Vagina (tissue), 2 donors: ENCODE measurements at places on chromosomes 11 and 22.

GRCh38 chr11:60925868-60926267, 1.6 kb downstream of the TMEM132A start:
- no peak for DNase-seq

GRCh38 chr11:134463716-134464115, 51.7 kb upstream of the B3GAT1 start:
- DNase-seq, result no peak

DNA sequence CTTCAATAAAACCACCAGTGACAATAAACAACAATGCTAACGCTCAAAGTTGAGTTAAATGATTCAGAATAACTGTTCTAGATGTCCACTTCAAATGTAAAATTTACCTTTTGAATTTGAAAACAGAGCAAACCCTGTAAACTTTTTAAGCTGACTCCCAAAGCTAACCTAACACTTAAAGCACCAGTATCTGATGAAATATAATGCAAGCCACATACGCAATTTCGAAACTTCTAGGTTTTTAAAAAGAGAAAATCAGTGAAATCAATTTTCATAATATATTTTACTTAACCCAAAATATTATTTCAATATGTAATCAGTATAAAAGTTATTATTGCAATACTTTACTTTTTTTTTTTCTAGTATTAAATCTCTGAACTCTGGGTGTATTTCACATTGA, 71.3 kb downstream of the PLEKHA7 start:
- DNase-seq, result no peak

- DNase-seq, result no peak
Observed at GRCh38 chr11:61587951-61588727, 7.3 kb upstream of the SYT7 start.

GRCh38 chr11:11572386-11572785, 49.4 kb downstream of the GALNT18 start:
- no peak for DNase-seq

GRCh38 chr11:70468256-70469195, 70.2 kb downstream of the CTTN start:
- DNase-seq, result no peak

- no peak for DNase-seq
Observed at GRCh38 chr11:134050541-134051383, 18.1 kb upstream of the JAM3 start.

- no peak for DNase-seq
Observed at GRCh38 chr11:104704888-104705287, 193.4 kb downstream of the CASP12 start.

DNA sequence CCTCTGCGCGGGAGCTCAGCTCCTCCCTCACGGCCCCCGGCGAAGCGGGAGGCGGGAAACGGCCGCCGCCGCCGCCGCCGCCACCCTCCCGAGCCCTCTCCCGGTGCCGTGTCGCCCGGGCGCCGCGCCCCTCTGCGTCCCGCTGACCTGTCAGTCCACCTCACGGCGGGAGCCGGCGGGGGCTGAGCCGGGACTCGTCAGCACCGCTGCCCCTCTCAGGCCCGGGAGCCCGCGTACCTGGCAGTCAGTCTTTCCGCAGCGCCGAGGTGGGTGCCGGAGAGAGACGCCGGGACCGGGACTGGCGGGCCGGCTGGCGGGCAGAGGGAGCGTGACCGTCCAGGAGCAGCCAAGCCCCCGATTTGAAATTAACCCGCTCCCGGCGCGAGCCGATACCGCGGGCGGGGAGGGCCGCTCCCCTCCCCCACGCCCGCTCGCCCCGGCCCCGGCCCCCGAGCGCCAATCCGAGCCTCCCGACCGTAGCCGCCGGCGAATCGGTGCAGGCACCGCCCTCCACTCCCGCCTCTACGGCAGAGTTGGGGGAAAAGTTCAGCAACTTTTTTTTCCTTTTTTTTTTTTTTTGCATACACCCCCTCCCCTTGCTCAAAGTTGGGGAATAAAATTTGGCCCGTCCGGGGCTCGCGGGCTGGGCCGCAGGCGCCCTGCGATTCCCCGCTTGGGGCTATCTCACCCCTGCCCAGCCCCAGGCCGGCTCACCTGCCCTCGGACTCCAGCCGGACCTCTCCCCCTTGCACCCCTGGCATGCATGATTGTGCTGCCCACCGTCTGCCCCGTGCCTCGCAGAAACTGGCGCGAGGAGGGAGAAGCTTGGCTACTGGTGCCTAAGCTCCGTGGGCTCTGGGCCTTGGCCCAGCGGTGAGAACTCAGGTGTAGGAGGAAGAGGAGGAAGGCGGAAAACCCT, 774 bp upstream of the E2F8 start:
- DNase-seq, result no peak

- no peak for DNase-seq
Observed at GRCh38 chr11:124983674-124984511, 29.9 kb downstream of the CCDC15 start.

GRCh38 chr11:118913411-118914125, 12.2 kb downstream of the BCL9L start:
- DNase-seq, result no peak
